SJSA1 (cell line): ENCODE measurements at places on chromosomes 11 and 22.

- DNase-seq: no peak
Measured at GRCh38 chr11:80532633-80533232, 1091.9 kb upstream of the TENM4 start.

- no peak for DNase-seq
Measured at GRCh38 chr11:111312076-111312475, 13.7 kb downstream of the POU2AF3 start.

- DNase-seq: no peak
Measured at GRCh38 chr11:110435780-110436717, 6.3 kb downstream of the FDX1 start.

DNA sequence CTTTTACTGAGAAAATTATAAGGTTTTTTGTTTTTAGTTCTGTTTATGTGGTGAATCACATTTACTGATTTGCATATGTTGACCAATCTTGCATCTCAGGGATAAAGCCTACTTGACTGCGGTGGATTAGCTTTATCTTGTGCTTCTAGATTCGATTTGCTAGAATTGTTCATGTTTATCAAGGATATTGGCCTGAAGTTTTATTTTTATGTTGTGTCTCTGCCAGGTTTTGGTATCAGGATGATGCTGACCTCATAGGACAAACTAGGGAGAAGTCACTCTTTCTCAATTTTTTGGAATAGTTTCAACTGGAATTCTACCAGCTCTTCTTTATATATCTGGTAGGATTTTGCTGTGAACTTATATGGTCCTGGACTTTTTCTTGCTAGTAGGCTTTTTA, 504.8 kb downstream of the ETS1 start:
- DNase-seq: no peak

GRCh38 chr11:80822308-80822707, 1381.5 kb upstream of the TENM4 start:
- no peak for DNase-seq

- no peak for DNase-seq
Measured at GRCh38 chr11:33040033-33040861, 875 bp downstream of the TCP11L1 start.

DNA sequence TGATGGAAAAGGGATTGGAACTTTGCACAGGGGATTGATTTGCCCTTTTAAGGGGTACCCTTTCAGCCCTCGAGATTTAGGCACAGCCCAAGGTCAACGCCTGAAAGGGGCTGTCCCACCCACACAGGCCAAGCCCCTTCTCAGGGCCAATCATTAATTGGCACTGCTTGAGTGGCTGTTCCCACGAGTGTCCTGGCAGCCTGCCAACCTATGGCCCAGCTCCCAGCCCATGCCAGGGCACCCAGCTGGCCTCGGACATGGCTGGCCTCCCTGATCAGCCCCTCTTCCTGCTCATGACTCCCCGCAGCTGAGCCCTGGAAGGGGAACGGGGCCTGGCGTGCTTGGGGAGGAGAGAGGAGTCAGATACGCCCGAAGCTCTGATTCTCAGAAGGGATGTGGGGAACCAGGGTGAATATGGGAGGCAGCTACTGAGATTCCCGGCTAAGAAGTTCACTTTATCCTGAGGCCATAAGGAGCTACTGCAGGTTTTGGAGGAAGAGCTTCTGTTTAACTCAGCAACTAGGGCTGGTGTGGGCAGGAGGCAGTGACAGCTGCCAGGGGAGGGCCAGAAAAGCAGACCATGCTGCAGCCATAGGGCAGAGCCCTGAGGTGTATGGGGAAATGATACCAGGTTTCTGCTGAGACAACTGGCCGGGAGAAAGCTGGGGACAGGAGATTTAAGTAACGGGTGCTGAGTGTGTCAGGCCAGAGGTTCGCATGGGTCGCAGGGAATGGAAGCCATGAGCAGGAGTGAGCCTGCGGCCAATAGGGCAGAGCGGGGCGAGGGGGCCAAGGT, 30.0 kb downstream of the WNT7B start:
- DNase-seq: no peak

DNA sequence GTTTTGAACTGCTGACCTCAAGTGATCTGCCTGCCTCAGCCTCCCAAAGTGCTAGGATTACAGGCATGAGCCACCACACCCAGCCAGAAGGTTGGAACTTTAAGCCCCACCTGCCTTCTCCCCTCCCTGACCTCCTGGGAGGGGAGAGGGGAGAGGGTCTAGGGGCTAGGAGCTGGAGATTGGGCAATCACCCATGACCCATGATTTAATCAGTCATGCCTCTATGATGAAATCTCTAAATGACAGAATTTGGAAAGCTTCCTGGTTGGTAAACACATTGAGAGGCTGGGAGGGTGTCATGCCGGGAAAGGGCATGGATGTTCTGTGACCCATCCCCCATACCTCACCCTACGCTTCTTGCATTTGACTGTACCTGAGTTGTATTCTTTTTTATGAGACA, 17.1 kb upstream of the TFIP11 start:
- DNase-seq: no peak

DNA sequence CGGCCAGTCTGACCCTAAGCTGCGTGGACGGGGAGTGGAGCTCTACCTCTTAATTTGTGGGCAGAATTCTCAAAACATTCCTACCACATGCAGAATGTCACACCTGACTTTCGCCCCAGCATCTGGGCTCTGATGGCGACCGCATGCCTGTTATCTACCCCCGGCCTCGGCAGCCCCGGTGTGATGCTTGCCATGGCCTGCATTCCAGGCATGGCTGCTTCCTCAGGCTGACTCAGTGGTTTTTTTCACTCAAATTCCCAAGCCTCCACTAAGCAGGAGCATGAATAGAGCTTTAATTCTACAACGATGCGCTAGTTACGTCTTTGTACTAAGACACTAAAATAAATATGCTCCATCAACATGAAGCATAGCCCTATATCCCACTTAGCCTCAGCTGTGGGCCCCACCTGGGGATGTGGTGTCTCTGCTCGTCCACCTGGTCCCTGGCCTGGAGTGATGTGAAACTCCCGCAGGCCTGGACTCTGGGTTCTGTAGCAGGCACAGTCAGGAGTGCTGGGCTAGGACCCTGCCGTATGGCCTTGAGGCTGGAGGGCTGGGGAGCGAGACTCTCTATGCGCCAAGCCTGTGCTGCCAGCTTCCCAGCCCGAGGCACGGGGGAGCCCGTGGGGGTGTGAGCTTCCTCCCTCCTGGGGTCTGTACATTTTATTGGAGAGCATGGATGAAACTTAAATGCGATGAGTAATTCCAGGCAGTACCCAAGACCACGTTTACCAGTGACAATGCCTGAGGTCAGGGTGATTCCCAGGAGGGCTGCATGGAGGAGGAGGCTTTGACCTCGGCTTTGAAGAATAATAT, 153.2 kb downstream of the CTTN start:
- no peak for DNase-seq

DNA sequence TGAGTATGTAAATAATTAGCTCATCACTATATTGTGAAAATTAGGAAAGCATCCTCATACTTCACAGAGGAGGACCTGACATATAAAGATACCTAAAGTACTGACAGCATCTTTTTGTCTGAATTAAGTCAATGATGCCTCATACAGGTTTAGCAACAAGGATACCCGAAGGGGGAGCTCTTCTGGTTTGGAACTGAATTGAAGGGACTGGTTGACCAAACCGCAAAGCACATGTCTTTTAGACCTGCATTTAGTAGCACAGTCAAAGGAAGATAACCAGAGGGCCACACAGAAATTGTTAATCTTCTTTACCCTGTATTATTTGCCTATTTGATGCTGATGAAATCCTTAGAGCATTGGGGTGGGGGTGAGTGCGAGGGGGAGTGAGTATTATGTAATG, 12.9 kb upstream of the WT1 start:
- no peak for DNase-seq

DNA sequence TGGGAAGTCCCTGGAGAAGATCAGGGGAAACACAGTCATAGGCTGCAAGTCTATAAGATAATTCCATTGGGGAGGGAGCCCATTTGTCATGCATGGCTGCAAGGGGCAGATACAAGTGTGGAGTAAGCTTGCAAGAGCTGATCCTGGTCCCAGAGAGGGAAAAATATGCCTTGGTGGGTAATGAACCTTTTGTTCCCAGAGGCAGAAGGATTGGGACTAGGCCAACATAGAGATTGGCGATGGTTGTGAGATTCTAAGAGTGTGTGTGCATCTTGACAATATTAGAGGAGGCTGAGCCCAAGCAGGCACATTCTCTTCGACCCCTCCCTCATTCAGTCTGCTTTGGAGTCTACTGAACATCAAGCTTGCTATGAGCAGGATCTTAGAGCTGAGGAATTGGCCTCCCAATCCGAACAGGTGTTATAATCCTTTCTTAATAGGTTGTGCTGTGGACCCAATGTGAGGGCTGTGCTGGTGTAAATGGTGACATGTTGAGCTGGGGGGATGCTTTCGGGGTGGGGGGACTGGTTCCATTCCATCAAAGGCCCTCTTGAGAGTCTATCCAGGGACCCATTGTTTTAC, 18.4 kb downstream of the MIAT start:
- no peak for DNase-seq

DNA sequence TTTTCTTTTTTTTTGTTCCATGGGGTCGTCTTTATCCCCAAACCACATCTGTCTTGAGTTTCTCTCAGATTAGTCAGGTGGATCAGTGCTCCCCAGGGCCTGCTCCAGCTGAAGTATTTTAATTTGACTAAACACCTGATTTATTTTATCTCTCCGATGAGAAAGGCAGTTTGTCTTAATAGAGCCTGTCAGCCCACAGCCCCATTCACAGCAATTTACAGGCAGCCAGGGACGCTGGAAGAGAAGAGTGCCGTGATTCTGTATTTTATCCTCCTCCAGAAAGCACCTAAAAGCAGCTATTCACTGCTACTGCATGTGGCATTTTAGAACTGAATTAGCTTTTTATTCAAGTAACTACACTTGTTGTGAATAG, 164.5 kb downstream of the SOX6 start:
- DNase-seq: no peak

DNA sequence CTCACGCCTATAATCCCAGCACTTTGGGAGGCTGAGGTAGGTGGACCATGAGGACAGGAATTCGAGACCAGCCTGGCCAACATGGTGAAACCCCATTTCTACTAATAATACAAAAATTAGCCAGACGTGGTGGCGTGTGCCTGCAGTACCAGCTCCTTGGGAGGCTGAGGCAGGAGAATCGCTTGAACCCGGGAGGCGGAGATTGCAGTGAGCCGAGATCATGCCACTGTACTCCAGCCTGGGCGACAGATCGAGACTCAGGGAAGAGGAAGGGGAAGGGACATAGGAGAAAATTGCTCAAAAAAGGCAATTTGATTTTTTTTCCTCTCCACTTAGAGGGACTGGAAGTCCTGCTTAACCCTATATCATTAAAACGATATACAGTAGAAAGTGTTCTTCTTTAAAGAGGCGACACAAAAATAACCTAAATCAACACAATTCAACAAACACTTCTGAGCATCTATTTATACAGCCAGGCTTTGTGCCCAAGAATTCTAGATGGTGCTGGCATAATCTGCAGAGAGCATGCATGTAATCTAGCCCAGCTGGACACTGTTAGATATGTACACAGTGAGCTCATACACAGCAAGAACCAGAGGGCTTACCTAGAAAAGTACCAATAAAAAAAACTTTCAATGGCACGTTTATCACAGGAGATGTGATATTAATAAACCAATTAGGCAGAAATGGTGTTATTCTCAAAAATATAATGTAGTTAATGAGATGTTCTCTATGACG, 20.9 kb upstream of the DENND5A start:
- DNase-seq: no peak

DNA sequence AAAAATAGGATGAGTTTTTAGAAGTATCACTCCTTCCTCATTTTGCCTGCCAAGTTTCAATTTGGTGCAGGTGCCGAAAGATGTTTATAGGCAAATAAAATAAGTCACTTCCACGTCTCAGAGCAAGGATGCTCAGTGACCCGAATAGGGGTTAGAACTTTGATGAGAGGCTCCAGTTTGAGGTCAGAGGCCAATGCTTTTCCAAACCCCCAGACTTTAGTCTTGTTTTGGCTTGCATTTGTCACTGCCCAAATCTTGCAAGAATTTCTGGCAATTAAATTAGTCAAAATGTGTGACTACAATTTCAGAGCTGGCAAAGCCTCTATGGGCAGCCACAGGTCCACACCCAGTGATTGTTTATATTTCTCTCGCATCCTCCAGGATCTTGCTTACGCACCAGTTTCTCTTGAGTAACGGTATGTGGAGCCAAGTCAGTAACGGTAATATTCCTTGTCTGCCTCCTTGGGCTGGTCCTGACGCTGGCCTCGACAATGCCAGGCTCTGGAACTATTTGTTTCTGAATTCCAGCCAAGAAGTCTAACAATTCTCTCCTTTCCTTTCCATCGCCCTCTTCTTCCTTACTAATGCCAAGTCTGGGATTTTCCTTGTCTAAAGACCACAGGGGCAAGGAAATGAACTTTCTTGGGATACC, 9.9 kb upstream of the NUP160 start:
- DNase-seq: peak; percentile 79

DNA sequence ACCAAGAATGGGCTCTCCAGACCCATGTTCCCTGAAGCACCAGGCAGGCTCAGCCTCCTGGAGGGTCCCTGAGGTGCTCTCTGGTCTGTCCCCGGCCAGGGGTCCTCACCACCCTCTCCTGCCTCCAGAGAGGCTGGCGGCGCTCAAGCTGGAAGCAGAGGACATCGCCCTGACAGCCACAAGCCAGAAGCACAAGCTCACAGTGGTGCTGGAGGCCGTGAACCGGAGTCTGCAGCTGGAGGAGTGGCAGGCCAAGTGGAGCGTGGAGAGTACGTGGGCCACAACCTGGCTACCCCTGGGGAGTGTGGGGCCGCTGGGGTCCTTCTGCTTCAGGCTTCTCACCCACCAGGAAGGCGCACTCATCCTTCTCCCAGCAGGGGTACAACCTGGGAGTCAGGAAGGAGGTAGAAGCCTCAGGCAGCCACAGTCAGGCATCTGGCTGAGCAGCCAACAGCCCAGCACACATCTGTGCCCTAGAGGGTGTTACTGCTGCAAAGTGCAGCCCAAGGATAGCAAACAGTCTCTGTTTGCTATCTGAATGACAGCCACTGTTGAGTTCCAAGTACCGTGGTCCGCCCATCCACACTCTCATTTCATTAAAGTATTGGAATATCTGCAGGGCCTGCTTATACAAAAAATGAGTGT, 8.4 kb downstream of the PARVG start:
- no peak for DNase-seq

DNA sequence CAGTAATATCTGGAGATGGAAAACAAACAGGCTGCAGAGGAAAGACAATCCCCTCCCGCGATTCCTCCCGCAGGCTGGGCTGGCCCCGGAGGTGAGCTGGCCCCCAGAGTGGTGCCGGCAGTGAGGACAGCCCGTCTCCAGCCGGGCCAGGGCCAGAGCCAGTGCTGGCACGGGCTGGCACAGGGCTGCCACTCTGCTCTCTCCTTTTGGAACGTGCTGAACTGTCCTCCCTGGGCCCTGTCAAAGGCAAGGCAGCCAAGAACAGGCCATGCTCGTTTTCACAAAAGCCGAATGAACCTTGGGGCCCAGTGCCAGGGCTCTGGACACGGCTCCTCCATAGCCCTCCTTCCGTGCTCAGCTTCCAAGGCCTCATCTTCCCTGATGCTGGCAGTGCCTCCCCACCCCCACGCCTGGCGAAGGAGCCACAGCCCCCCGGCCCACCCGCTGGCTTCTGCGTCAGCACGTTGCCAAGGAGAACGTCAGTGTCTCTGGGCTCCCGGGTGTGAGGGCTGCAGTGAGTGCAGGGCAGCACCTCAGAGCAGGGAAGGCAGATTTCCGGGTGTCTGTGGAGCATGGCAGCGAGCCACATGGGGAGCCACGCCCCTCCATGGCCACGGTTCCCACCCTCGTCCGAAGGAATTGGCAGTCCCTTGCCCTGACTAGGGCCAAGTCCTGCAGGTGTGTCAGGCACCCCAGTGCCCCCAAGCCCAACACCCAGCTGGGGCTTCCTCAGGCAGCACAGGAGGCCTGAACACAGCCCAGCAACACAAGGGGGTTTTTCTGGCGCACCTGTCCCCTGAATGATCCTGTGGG, 28.6 kb downstream of the GNAZ start:
- no peak for DNase-seq
